ENCODE measurements at places on chromosomes 11 and 22.
A peak's percentile ranks its signal among the peaks of the same experiment; 100 is the strongest.

- DNase-seq: peak; percentile 16
Measured at GRCh38 chr11:64764040-64764611, 4.4 kb upstream of the PYGM start.

GRCh38 chr22:24144778-24145085 lies 36.6 kb upstream of the SUSD2 start:
- DNase-seq: no peak

DNA sequence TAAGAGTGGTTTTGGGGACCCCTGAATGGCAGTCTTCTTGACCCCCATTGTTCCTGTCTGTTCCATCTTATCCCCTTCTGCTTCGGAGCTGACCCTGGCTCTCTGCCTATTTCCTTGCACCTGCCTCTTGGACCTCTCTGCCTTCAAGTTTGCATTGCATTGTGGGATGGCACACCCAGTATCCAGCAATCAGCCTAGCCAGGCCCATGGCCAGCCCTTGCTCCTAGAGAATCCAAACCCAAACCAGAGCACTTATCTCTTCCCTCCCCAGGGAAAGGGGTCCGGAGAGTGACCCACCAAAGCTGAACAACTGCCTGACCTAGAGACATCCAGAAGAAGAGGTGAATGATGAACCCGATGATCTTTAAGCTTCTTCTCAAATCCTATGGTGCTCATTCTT lies 607.3 kb upstream of the CADM1 start:
- DNase-seq: no peak

DNA sequence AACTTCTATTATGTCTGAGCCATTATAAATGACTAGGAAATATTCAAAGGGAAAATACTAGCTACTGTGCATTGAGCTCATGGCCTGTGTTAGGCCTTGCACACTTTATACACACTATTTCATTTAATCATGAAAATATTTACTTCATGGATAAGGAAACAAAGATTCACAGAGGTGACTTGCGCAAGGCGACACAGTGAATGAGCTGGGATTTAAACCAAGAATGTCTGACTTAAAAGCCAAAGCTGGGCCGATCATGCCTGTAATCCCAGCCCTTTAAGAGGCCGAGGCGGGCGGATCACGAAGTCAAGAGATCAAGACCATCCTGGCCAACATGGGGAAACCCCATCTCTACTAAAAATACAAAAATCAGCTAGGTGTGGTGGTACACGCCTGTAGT lies 231.5 kb downstream of the MIAT start:
- no peak for DNase-seq

DNA sequence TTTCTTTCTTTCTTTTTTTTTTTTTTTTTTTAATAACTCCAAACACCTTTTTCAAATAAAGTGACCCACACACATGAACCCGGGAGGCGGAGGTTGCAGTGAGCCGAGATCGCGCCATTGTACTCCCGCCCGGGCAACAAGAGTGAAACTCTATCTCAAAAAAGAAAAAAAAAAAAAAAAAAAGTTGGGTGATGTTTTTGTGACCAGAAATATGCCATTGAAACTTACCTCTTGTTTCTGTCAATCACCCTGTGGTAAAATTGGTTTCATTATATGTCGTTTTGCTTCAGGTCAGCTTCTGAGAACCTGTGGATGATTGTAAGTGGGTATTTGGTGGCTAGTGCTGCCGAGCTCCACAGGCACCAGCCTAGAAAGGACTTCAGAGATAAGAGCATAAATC lies 238.8 kb downstream of the TBC1D22A start:
- DNase-seq: peak; percentile 70

DNA sequence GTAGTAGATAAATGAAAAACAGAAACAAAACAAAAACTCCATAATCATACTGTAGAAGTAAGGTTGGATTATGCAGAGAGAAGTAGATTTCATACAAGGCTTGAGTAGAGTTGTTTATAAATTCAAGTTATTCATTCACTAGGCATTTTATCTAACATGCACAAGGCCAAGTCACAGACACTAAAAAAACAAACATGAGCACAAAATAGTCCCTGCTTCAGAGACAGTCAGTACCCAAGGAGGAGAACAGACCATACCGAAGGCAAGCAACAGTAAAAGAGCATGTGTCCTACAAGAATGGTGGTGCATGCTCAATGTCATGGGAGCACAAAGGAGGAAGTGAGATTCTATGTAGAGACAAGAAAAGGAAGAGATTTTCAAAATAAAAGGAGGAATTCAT lies 796.5 kb upstream of the LRRC4C start:
- no peak for DNase-seq

DNA sequence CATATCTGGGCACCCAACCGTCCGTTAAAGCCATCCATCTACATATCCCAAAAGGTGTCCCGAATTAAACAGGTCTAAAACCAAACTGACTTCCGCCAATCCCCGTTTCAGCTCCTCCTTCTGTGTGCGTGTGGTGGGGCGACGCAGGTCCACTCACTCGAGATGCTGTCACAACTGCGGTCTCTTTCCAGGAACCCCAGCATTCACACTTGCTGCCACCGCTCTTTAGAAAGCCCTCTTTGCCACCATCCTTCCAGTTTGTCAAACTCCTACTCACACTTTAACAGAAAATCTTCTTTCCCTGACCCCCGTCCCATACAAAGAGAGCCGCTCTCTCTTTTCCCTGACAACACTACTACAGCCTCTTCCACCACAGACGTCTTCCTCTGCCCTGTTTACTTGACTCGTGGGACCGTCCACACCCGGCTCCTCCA lies 467 bp downstream of the ESS2 start:
- DNase-seq: peak; percentile 42

DNA sequence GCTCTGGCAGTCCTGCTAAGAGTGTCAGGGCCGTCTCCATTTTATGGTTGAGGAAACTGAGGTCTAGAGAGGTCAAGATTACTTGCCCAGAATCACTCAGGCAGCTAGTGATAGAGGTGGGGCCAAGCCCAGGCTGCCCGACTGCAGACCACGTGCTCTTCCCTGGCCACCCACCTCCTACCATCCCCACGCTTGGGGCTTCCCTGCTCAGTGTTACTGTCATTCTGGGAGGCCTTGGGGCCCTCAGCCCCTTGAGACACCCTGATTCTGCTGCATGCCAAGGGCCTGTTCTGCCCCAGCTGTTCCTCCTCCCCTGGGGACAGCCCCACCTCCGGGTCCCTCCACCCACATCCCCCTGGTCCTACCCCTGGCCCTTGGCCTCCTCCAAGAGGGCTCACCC lies 17.2 kb upstream of the TAB1 start:
- DNase-seq: no peak

DNA sequence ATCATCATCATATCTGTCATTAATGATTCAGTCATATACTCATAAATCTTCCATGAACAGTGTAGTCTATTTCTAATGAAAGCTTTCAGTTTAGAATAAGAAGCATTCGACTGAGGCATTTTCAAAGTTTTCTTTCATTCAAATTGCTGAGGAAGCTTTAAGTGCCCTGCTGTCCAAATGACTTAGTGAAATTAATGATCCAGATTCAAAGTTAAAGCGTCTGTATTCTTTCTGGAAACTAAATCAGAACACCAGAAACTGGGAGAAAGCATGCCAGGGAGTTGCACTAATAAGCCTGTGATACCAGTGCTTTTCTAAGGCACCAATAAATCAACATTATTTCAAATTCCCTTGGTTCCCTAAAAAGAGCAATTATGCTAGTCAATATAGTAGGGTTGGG lies 367.8 kb upstream of the ANO5 start:
- no peak for DNase-seq
